Stimulated activated CD4-positive, alpha-beta T cell treated with anti-CD3 and anti-CD28 coated beads, Interleukin-2, amount 100 ng/mL, for 4 hours (primary cell): ENCODE measurements at places on chromosomes 3 and 15.

GRCh38 chr3:112390783-112391641, 58.1 kb downstream of the CD200 start:
- no peak for DNase-seq

GRCh38 chr15:56812221-56812620, 78.9 kb upstream of the ZNF280D start:
- DNase-seq, result no peak

- no peak for DNase-seq
These were observed 10.8 kb upstream of the CCDC39 start for GRCh38 chr3:180690061-180690460.

GRCh38 chr3:72312339-72312738, 527.4 kb upstream of the PROK2 start:
- no peak for DNase-seq

- DNase-seq, result no peak
These were observed 41.3 kb upstream of the TRIM42 start for GRCh38 chr3:140636406-140637138.

DNA sequence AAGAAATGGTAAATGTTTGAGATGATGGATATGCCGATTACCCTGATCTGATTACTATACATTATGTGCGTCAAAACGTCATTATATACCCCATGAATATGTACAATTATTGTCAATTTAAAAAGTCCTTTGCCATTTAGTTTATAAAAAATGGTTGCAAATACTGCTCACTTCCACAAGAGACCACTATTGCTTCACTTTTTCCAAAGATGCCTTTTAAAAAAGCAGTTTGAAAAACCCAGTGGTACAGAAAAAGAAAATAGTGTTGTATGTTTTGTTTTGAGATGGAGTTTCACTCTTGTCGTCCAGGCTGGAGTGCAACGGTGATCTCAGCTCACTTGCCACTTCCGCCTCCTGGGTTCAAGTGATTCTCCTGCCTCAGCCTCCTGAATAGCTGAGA, 39.3 kb downstream of the EDEM1 start:
- DNase-seq, result no peak

DNA sequence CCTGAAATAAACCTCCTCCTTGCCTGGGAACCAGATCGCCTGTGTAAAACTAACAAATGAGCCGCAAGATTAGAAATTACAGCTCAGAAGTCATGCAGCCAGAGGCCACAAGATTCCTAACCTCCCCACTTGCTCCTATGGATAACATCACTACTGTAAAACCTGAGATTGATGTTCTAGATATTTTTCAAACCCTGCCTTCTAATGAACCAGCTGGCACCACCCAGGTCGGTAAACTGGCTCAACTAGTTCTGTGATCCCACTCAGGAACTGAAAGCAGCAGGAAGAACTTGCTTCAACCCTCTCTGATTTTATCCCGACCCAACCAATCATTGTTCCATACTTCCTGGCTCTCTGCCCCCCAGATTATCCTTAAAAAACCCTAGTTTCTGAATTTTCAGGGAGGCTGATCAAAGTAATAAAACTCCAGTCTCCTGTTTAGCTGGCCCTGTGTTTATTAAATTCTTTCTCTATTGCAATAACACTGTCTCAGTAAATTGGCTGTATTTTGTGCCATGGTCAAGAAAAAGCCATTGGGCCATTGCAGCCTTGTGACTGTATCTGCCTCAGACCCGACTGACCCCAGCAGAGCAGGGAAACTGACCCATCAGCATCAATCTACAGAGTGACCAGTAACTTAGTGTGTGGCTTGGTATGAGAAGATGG, 98.9 kb downstream of the RPLP1 start:
- DNase-seq, result no peak

GRCh38 chr3:146133441-146133840, 27.5 kb downstream of the PLOD2 start:
- no peak for DNase-seq

- DNase-seq, result no peak
These were observed 535.1 kb downstream of the NLGN1 start for GRCh38 chr3:173932624-173933023.
